ENCODE measurements at places on chromosomes 2 and 18. TPM values are rescaled to one million over a fixed set of nuclear protein-coding genes. Genes with fewer than 3 reads are reported as not detected.

The BUB1 gene
- total RNA-seq = 59.0 TPM

The TWIST2 gene
- total RNA-seq = 134 TPM

The RPRM gene
- total RNA-seq = not detected

The CAPN14 gene
- under 0.01 TPM for total RNA-seq

The SOCS6 gene
- 14.1 TPM for total RNA-seq

The KLHL30 gene
- total RNA-seq = not detected

The FBXO48 gene
- total RNA-seq = 0.30 TPM

The GALNT13 gene
- 0.15 TPM for total RNA-seq

The CFAP221 gene
- not detected for total RNA-seq

The LIMS4 gene
- total RNA-seq = not detected

The SLC66A3 gene
- 42.4 TPM for total RNA-seq

The COX5B gene
- total RNA-seq = 436 TPM

The SALL3 gene
- not detected for total RNA-seq

The UGT1A4 gene
- total RNA-seq = not detected

The DIPK1C gene
- total RNA-seq = not detected

The CAMKMT gene
- total RNA-seq = 2.5 TPM

The IL36G gene
- total RNA-seq = not detected

The SLC8A1 gene
- 11.9 TPM for total RNA-seq

The LBX2 gene
- total RNA-seq = 1.3 TPM

The SULT1C2 gene
- under 0.01 TPM for total RNA-seq

The CREG2 gene
- 0.34 TPM for total RNA-seq

The TRIM54 gene
- not detected for total RNA-seq

The EGR4 gene
- total RNA-seq = not detected

The RNF152 gene
- 1.9 TPM for total RNA-seq

The ZAP70 gene
- not detected for total RNA-seq

The TTL gene
- 33.0 TPM for total RNA-seq

The UGT1A1 gene
- total RNA-seq = not detected

The UGT1A5 gene
- total RNA-seq = not detected

The RAB31 gene
- total RNA-seq = 9.9 TPM

The TUBA3E gene
- total RNA-seq = not detected

The COLEC12 gene
- total RNA-seq = 14.8 TPM

The GAREM1 gene
- 2.2 TPM for total RNA-seq

The SLC30A3 gene
- total RNA-seq = 0.34 TPM

Data from bronchus fibroblast of lung (primary cell).